PC-9 (cell line): ENCODE measurements at places on chromosomes 11 and 22. TPM values are rescaled to one million over a fixed set of nuclear protein-coding genes. Genes with fewer than 3 reads are reported as not detected.

Gene RCOR2
- total RNA-seq, result 3.4 and 5.2 TPM in 2 replicates

Gene SLC22A12
- total RNA-seq, result not detected in 2 replicates

Gene TH
- 2.2 and 2.5 TPM in 2 replicates for total RNA-seq

Gene NEFH
- 5.1 and 6.9 TPM in 2 replicates for total RNA-seq

Gene ABTB2
- 12.7 and 12.9 TPM in 2 replicates for total RNA-seq

Gene LRRC75B
- 2.2 and 4.5 TPM in 2 replicates for total RNA-seq

Gene MMP3
- total RNA-seq, result not detected in 2 replicates

Gene TMEM45B
- 11.4 and 13.3 TPM in 2 replicates for total RNA-seq

Gene DKK3
- total RNA-seq, result 11.5 and 13.9 TPM in 2 replicates

Gene COPB1
- 82.4 and 82.8 TPM in 2 replicates for total RNA-seq

Gene CECR2
- total RNA-seq, result not detected in 2 replicates

Gene PANX2
- 46.3 and 51.7 TPM in 2 replicates for total RNA-seq

Gene ARHGAP20
- total RNA-seq, result not detected in 2 replicates

Gene CDC45
- total RNA-seq, result 27.5 and 29.1 TPM in 2 replicates

Gene NLRP6
- total RNA-seq, result 0.33 TPM in 1 of 2 replicates, not detected in the other

Gene NAT10
- 53.2 and 62.3 TPM in 2 replicates for total RNA-seq

Gene MYRF
- 15.3 and 16.3 TPM in 2 replicates for total RNA-seq

Gene TESMIN
- 23.9 and 43.3 TPM in 2 replicates for total RNA-seq

Gene MOGAT2
- total RNA-seq, result not detected in 2 replicates

Gene SLC7A4
- not detected in 2 replicates for total RNA-seq
